ENCODE measurements at places on chromosomes 1 and 21.

DNA sequence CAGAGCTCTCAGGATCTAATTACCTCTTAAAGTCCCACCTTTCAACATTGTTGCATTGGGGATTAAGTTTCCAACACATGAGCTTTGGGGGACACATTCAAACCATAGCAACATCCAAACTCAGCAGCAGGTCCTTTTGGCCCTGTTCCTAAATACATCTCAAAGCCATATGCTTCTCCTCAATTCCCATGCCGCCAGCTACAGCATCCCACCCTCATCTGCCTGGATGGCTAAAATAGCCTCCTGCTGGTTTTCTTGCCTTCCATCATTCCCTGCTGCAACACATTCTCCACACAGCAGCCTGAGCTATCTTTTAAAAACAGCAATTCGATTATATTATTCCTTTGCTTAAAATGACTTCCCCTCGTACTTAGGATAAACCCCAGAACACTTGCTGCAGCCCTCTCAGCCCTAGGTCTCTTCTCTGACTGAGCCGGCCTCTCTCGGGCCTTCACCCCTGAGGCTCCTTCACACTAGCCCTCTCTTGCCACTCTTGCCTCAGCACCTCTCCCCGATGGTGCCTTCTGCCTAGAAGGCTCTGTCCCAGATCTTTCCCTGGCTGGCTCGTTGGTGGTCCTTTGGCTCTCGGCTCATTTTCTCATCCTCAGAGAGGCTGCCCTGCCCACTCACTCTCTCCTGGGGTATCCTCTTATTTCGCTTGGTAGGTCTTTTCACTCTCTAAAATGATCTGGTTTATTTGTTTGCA, 16.5 kb downstream of the MYBPH start:
- no peak for DNase-seq

DNA sequence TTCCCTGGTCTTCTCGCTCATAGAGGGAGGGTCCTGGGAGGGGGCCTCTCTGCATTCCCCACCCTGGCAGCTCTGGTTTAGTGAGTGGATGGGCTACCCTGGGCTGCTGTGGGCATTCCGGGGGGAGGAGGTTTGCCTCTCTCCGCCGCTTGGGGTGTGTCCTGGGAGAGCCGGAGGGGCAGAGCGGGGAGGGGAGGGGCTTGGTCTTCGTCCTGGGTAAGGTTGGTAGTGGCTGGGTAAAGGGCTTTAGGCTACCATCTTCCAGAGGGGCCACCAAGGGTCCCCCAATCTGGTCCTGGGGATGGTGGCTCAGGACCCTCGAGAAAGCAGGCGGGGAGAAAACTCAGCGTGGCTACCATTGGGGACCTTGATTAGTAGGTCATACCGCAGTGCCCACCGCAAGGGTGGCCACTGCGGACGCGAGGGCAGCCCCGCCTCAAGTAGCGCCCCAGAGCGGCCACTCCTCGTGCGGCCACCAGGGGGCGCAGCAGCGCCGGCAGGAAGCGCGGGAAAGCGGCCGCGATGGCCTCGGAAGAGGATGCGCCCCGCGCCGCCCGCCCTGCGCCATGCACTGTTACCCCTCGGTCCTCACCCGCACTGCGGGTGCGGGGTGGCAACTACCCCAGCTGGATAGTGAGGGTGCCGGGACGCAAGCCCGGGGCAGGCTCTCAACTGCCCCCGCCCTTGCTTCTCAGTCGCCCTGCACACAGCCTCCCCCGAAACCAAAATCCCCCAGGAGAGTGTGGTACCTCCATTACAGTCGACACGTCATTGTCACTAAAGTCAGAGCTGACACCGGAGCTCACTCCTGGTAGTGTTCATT, 44.1 kb upstream of the SLC25A33 start:
- DNase-seq: peak; percentile 77

- no peak for DNase-seq
These were observed 85.9 kb downstream of the TYW3 start for GRCh38 chr1:74818661-74819456.

DNA sequence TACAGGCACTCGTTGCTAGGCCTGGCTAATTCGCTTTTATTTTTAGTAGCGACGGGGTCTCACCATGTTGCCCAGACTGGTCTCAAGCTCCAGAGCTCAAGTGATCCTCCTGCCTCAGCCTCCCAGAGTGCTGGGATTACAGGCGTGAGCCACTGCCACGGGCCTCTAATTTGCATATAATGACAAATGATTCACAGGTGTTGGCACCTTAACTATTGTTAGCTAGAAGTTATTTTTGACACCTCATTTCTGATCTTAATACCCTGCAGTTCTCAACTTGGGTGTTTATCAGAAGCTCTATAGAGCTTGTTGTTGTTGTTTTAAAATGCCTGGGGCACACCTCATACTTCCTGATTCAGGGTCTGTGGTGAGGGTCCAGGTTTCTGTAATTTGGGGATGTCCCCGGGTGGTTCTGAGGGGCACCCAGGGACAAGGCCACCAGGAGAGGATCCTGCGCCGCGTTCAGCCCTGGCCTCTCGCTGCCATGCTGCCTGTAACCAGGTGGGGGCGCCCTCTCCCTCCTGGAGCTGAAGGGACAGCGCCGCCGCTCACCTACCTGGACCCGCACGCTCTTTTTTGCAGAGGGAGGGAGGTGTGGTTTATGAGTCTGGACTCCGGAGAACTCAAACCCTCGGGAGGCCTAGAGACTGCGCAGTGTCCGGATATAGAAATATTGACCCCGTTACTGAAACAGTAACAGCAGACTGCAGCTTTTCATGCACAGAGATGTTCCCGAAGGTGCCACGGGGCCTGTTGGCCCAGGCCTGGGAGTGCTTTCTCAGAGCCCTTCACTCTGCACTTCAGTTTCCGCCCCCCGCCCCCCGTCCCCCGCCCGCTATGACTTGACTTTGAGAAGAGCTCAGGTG, 23.0 kb upstream of the NEK2 start:
- peak; percentile 84 for DNase-seq

GRCh38 chr21:16788584-16788983, 724.3 kb upstream of the CXADR start:
- DNase-seq: no peak

DNA sequence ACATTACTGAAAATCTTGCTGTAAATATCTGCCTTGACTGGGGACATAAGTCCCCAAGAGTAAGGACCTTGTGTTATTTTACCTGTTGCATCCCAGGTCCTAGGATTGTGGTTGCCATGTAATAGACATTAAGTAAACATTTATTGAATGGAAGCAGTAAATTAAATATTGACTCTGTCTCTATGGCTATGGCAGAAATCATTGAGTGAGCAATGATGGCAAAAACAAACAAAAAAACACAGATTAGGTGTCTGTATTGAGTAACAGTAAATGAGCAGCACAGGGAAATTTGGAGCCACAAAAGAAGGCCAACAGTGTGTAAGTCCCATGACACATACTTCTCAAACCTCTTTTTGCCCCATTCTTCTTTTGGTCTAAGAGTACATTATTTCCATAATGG, 240.4 kb downstream of the NFIA start:
- no peak for DNase-seq

DNA sequence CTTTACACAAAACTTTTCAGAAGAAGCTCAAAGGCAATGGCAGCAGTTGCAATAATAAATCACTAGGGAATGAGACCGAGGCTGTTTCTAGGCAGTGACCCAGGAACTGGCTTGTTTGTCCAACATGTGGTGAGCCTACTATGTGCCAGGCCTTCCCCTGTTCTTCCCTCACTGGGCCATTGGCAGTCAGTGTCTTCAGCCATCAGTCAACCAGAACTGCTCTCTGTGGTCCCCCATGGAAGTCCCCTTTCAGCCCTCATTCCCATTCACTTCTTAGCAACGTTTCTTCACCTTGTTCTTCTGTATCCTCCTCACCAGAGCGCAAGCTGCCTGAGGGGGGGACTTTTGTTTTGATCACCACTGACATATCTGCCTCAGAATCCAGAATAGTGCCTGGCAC, 274.1 kb downstream of the RRAGC start:
- no peak for DNase-seq

DNA sequence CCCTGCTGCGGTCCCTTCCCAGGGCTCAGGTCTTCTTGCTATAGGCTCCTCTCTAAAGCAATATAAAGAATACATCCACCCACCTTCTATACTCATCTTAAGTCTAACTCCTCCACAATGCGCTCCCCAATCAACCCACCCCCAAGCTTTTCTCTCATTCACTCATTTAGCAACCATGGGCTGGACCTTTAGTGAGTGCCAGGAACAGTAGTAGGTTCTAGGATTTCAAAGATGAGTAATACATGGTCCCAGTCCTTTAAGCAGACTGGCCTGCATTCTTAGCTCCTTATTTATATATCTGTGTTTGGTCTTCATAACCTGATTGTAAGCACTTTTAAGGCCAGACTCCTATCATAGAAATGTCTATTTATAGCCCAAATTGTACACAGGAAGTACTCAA, 5.9 kb downstream of the CAMK1G start:
- no peak for DNase-seq
